ENCODE measurements at places on chromosomes 3 and 15.

DNA sequence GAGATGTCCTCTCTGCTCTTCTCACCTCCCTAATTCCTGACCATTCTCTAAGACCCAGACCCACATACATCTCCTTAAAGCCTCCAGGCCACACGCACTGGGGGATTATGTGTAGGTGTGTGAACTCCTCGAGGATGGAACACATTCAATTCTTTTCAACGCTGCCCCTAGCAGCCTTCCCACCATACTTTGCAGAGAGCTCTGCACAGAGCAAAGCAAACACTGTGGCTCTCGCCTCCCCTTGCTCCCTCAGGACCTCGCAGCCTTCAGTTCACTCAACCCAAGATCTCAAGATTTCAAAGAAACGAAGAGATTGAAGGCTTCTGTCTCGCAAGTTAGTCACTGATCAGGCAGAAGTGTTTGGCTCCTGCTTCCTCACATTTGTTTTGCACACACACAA is 6.0 kb downstream of the ACTC1 start:
- ATAC-seq, result no peak

- ATAC-seq, result no peak
These were observed 164.0 kb downstream of the IL20RB start for GRCh38 chr3:137121704-137122314.

GRCh38 chr3:171457607-171458061 is 2.6 kb downstream of the TNIK start:
- no peak for ATAC-seq

DNA sequence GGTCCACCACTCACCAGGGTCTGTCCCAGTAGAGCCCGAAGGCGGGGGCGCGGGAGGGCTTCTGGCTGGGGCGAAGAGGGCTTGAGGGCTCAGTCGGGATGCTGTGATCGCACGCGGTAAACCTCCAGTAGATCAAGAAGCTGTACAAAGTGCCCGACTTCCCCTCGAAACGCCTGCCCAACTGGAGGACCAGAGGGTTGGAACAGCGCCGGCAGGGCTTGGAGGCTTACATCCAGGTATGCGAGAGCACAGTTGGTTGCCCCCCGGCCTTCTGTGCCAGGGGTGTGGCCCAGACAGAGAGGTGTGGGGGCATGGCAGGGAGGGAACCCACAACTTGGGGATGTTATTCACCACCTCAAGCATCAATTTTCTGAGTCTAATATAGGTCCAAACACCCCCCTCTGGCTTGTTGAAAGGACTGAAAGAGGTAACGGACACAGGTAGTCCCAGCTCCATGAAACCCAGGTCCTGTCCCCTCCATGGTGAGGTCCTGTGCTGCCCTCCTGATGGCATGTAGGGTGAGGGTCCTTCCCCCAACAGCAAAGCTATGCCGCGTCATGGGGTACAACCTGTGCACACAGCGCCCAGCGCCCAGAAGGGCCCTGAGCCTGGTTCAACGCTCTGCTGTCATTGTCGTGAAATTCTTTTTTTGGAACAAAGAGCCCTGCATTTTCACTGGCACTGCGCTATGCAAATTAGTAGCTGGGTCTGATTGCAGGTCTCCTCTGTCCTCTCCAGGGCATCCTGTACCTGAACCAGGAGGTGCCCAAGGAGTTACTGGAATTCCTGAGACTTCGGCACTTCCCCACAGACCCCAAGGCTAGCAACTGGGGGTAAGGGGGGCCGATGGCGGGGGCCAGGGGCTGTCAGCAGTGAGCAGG is 1.2 kb downstream of the SNX22 start:
- ATAC-seq, result peak; percentile 58

GRCh38 chr3:16174976-16175901 is 759 bp downstream of the GALNT15 start:
- no peak for ATAC-seq

DNA sequence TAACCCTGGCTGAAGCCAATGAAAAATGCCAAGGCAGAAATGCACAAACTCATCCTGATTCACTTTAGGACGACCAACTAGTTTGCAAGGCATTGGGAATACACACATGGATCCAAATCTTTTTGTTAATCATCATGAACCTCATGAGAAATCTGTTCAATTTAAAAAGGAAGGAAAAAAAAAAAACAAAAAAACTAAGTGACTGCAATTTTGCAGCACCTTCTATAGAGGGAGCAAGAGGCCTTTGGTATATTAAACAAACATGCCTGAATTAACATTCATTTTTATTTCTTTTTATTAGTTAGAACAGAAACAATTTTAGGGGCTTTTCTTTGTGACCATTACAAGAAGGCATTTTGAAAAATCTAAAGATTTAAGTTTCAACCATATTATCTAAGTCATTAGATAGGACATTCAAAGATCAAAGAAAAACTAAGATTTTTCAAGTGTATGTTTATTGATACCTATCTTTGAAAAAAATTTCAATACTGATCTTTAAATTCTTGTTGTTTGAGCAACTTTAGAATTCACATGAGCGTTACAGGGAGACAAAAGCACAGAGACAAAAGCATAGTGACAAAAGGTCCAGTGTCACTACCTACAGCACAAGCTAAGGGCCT is 182.4 kb downstream of the CBLB start:
- ATAC-seq, result no peak

DNA sequence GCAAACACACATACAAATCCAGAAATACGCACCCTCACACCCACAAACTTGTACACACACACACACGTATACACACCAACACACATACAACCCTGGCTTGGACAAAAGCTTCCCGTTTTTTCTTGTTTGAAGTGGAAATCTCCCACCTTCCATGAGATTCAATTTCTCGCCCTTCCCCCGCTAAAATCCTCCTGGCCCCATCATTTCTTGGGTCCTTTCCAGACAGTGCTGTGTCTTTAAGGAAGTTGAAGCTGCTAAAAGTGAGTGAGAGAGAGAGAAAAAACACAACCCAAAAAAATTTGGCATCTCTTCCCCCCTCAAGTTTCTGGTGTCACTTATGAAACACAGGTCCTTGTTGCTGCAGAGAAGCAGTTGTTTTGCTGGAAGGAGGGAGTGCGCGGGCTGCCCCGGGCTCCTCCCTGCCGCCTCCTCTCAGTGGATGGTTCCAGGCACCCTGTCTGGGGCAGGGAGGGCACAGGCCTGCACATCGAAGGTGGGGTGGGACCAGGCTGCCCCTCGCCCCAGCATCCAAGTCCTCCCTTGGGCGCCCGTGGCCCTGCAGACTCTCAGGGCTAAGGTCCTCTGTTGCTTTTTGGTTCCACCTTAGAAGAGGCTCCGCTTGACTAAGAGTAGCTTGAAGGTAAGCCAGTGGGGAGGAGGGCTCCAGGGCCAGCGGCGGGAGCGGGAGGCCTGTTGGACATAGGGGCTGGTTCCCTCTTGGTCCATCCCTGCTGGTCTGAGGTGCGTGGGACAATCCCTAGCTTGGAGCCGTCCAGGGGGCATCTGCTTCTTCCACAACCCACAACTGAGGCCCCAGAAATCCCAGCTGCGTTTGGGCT is at the start of gene ISLR:
Gene ISLR, plus strand, starts transcription at position 331 of the 839 bp plus-strand sequence. CDS start 1,149 bp downstream, outside the sequence.
- ATAC-seq, result peak; percentile 2

DNA sequence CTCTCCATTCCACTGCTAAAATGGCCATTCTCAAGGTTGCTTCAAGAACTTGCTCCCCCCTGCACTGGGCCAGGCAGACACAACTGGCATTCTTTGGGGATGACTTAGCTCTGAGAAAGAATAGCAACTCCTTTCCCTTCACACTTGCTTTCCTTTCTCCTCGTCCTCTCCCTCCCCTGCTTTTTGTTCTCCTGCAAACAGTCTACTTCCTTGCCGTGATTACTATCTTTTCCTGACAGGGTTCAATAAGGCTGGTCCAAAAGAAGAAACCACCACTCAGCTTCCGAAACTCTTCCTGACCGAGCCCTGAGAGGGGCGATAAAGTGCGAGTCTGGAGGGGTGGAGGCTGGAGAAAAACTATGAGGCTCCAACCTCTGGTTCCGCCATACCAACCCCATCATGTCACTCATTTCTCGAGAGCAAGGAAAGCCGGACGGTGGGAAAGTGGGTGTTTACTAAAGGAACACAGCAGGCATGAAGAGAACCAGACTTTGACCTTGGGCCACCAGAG is 5.0 kb downstream of the AMOTL2 start:
- ATAC-seq, result no peak

DNA sequence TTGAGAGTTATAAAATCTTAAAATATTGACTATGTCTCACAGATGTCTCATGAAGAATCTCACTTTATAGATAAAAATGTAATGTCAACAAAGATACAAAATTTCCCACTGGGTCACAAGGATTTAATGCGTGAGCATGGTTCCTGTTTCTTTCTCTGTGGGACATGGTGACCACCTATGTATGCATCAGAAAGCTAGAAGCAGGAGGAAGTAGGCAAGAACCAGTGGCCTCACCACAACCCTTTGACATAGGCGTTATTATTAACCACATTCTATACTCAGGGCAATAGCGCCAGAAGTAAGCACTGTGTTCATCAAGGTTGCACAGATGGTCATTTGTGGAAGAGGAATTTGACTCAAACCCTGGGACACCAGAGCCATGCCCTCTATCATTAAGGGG is 11.7 kb upstream of the ADAMTS17 start:
- peak; percentile 73 for ATAC-seq

- ATAC-seq, result no peak
These were observed 585.2 kb downstream of the NTRK3 start for GRCh38 chr15:87671289-87671688.

- ATAC-seq, result no peak
These were observed 16.7 kb upstream of the DENND6A start for GRCh38 chr3:57709559-57709958.

- ATAC-seq, result no peak
These were observed 44.6 kb downstream of the BHLHE40 start for GRCh38 chr3:5023777-5024346.

- ATAC-seq, result no peak
These were observed 156.2 kb upstream of the IQSEC1 start for GRCh38 chr3:13229273-13229949.

- ATAC-seq, result no peak
These were observed 21.4 kb upstream of the ESYT3 start for GRCh38 chr3:138412821-138413551.

DNA sequence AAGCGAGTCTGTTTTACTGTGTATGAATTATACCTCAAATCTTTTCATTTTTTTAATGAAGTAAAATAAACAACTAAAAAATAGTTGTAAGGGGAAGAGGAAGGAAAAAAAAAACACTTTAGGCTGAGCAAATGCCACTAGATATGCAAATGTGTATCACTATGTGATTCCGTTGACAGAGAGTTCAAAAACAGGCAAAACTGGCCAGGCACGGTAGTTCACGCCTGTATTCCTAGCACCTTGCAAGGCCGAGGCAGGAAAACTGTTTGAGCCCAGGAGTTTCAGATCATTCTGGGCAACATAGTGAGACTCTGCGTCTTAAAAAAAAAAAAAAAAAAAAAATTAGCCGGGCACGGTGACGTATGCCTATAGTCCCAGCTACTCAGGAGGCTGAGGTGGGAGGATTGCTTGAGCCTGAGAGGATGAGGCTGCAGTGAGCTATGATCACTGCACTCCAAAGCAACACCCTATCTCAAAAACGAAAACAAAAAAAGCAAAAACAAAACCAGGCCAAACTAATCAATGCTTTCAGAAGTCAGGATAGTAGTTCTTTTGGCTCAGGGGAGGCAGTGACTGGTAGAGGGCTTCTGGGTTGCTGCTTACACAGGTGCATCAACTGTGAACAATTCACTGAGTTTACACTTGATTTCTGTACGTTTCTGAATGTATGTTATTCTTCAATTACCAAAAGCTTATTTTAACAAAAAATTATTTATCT is 7.4 kb downstream of the PRC1 start:
- ATAC-seq, result no peak

GRCh38 chr3:139218046-139218445 is 125.8 kb upstream of the MRPS22 start:
- no peak for ATAC-seq

GRCh38 chr3:156131241-156131640 is 10.9 kb downstream of the KCNAB1 start:
- ATAC-seq, result no peak

- no peak for ATAC-seq
These were observed 215.6 kb upstream of the RBMS3 start for GRCh38 chr3:29065211-29065785.

DNA sequence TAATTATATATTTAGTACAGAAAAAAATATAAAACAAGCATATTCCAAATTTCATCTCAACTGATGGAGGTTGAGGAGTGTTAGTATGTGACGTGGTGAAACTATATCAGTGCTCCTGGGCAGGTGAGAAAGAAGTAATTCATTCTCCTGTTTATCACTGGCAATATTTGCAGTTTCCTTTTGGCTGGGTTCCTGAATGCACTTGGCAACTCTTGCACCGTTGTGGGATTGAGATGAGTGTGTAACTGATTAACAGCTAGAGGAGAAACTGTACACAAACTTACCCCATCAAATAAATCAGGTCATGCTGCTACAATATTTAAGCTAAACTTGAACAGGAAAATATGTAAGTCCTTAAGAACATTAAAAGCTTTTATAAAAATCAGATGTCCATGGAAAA is 2.1 kb upstream of the ATP13A4 start:
- ATAC-seq, result no peak

DNA sequence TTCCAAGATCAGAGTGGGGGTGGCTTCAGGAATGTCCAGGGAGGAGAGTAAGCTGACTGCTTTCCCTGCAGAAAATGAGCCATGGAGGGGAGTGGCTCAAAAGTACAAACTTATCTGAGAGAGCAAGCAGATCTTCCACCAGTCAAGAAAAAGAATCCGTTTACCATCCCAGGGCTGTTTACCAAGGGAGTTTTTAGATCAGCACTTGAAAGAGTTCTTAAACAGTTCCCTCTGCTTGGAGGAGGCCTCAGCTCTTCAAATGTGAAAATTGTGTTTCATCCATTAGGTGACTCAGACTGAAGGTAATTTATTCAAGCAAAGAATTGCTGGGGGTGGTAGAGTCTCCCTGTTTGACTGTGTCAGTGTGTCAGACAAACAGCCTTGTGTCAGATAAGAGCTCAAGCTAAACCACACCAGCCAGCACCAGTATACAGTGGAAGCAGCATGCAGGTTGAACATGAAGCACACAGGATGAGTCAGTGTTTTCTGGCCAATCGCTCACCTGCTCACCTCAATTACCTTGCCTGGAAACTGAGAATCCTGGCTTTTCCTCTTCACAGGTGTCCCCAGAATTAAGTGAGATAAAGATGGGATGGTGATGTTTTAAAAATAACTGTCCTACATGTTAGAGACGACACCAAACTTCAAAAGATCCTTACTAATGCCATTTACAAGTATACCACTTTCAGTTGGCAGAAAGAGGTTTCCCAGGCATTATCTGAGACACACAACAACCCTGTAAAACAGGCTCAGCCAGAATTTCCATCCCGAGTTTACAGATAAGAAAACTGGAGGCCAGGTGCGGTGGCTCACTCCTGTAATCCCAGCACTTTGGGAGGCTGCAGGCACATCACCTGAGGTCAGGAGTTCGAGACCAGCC is 21.7 kb downstream of the SH3BP5 start:
- peak; percentile 98 for ATAC-seq

GRCh38 chr15:48928877-48929538 is 34.7 kb downstream of the SHC4 start:
- ATAC-seq, result no peak
